ENCODE measurements at places on chromosomes 7 and 10.

GRCh38 chr10:129033340-129033739 lies 433.7 kb upstream of the MGMT start:
- H3K4me3 ChIP-seq = no peak overlapping the region
- DNase-seq = no peak
- H3K4me1 ChIP-seq = peaks cover 19% of the 10 kb centered on the region
- H3K27ac ChIP-seq = no peak overlapping the region

DNA sequence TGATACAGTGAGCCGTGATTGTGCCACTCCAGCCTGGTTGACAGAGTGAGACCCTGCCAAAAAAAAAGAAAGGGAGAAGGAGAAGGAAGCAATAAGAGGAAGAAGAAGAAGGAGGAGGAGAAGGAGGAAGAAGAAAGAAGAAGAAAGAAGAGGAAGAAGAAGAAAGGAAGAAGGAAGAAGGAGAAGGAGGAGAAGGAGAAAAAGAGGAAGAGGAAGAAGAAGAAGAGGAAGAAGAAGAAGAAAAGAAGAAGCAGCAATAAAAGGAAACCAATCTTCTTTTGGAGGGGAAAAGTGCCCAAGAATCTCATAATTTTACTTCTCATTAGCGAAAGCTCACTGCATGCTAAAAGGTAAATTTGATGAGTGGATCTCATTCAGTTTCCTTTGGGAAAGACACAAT lies 85.7 kb upstream of the GLCCI1 start:
- no peak for DNase-seq
- H3K27me3 ChIP-seq = no peaks in the 10 kb centered on the region
- H3K4me3 ChIP-seq = no peak overlapping the region
- H3K27ac ChIP-seq = no peak overlapping the region

- peaks cover 12% of the 10 kb centered on the region for H3K4me1 ChIP-seq
- no peak overlapping the region for H3K27ac ChIP-seq
- no peaks in the 10 kb centered on the region for H3K27me3 ChIP-seq
Measured at GRCh38 chr7:102392330-102392729, 3.8 kb upstream of the PRKRIP1 start.

GRCh38 chr10:33046792-33047191 lies 88.8 kb upstream of the ITGB1 start:
- DNase-seq = no peak
- no peaks in the 10 kb centered on the region for H3K36me3 ChIP-seq
- H3K27me3 ChIP-seq = no peaks in the 10 kb centered on the region
- H3K27ac ChIP-seq = no peak overlapping the region
- H3K4me1 ChIP-seq = no peaks in the 10 kb centered on the region

DNA sequence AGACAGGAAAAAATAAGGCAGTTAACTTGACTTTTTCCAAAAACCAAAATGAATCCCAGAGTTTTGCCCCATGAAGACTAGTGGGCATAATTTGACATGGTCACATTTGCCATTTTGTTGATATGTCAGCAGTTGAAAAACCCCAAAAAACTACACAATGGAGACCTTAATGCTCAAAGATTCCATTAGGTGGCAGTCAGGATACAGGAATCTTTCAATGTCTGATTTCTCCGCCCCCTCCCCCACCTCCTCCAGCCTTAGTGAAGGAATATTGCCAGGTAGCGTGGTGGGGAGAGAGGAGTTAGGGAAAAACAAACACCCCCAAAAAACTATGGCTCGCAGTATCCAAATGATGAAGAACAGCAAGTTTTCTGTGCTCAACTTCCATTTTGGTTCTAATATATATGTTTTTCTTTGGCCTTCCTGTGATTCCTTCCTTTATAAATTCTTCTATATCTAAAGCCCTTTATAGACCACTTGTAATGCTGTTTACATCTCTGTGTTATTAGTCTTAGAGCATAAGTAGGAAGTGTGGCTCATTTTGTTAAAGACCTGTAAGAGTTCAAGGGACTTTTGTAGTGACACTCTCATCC lies 6.7 kb upstream of the SMNDC1 start:
- H3K27ac ChIP-seq = no peak overlapping the region
- peaks cover 3% of the 10 kb centered on the region for H3K4me1 ChIP-seq
- no peak overlapping the region for H3K4me3 ChIP-seq
- DNase-seq = no peak

GRCh38 chr10:15300697-15301096 lies 70.4 kb downstream of the FAM171A1 start:
- DNase-seq = no peak
- no peaks in the 10 kb centered on the region for H3K27me3 ChIP-seq
- no peaks in the 10 kb centered on the region for H3K36me3 ChIP-seq
- H3K4me1 ChIP-seq = no peaks in the 10 kb centered on the region
- no peak overlapping the region for H3K4me3 ChIP-seq
- H3K27ac ChIP-seq = no peak overlapping the region

GRCh38 chr10:70494966-70495365 lies 16.4 kb downstream of the PALD1 start:
- H3K27ac ChIP-seq = no peak overlapping the region
- H3K4me3 ChIP-seq = no peak overlapping the region
- no peak for DNase-seq
- H3K36me3 ChIP-seq = no peaks in the 10 kb centered on the region
- peaks cover 3% of the 10 kb centered on the region for H3K27me3 ChIP-seq

GRCh38 chr10:59757966-59758365 lies 4.7 kb upstream of the MRLN start:
- no peaks in the 10 kb centered on the region for H3K36me3 ChIP-seq
- DNase-seq = no peak
- no peaks in the 10 kb centered on the region for H3K4me1 ChIP-seq
- no peak overlapping the region for H3K4me3 ChIP-seq
- no peak overlapping the region for H3K27ac ChIP-seq
- no peaks in the 10 kb centered on the region for H3K27me3 ChIP-seq

DNA sequence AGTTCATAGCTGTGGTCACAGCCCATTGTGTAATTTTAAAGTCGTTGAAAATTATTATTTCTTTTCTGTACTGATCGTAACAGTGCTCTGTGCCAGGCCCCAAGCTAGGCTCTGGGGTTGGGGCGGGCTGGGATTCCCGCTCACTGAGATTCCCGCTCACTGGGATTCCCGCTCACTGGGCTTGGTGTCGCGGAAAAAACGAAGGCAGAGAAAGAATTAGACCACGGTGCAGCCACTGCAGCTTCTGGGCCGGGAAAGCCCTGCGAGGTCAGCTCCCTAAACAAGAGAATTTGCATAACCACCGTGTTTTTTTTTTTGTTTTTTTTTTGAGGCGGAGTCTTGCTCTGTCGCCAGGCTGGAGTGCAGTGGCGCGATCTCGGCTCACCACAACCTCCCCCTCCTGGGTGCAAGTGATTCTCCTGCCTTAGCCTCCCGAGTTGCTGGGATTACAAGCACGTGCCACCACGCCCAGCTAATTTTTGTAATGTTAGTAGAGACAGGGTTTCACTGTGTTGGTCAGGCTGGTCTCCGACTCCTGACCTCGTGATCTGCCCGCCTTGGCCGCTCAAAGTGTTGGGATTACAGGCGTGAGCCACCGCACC lies 31.2 kb downstream of the FOXK1 start:
- peaks cover 53% of the 10 kb centered on the region for H3K4me1 ChIP-seq
- no peaks in the 10 kb centered on the region for H3K27me3 ChIP-seq
- H3K36me3 ChIP-seq = peaks cover 7% of the 10 kb centered on the region
- peak overlapping the region; percentile 67 for H3K27ac ChIP-seq

DNA sequence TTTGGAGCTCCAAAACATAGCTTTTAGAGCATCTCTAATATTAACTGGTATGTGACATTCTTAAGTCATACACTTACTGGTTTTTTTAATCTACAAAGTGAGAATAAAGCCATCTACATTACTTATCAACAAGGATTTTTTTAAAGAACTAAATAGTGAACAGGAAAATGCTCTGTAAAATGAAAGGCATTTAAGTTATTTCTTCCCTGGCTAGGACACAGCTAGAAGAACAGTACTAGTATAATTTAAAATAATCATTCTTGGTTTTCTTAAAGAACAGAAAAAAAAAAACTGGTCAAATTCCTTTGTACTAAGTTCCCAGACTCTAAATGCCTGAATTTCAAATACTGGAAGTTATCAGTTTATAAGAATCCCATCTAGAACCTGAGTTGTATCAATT lies 139.5 kb downstream of the SRPK2 start:
- no peaks in the 10 kb centered on the region for H3K27me3 ChIP-seq
- peaks cover 21% of the 10 kb centered on the region for H3K4me1 ChIP-seq
- no peak for DNase-seq
- no peaks in the 10 kb centered on the region for H3K36me3 ChIP-seq
- H3K4me3 ChIP-seq = no peak overlapping the region
- no peak overlapping the region for H3K27ac ChIP-seq

DNA sequence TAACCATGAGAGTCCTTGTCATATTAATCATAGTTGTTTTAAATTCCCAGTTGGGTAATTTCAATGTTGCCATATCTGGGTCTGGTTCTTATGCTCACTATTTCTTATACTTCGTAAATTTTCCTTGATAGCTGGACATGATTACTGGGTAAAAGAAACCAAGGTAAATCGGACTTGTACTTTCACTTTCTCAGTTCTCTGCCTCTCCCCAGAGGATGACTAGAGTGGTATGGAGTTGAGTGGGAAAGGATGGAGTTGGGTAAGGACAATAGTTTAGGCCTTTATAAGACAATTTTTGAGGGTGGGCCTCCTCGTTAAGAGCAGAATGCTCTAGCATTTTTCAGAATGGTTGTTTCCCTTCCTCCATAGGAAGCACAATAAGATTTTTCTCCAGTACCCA lies 106.1 kb downstream of the CRPPA start:
- no peak overlapping the region for H3K27ac ChIP-seq
- DNase-seq = no peak
- H3K27me3 ChIP-seq = no peaks in the 10 kb centered on the region
- H3K36me3 ChIP-seq = no peaks in the 10 kb centered on the region

DNA sequence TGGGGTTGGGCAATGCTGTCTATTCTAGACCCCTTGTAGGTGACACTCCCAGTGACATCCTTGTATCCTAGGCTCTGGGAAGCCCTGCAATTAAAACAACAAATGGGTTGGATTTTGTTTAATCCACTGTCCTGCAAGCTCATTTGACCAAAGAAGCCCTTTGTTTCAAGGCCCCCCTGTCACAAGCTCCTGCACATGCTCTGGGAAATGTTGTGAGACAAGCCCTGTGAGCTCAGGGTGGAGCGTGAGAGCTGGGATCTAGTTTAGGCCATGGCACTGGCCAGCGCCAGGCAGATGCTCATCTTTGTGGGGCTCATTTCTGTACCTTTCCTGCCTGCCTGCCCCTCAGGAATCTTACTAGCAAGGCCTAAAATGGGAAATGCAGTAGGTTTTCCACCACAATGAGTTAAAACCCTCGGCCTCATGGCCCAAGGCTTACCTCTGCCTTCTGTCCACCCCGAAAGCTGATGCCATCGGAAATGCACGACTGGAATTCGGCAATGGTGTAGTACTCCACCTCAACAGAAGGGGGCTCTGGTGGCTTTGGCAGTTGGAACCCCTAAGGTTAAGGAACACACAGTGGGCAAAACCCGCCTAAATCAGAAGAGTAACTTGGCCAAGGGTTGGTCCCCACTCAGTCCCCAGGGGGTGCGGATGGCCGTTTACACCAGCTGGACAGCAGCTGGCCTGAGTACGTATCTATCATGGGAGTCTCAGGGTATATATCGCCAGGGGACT lies 112.0 kb downstream of the NEURL1 start:
- DNase-seq = peak; percentile 86
- no peak overlapping the region for H3K4me3 ChIP-seq
- no peaks in the 10 kb centered on the region for H3K4me1 ChIP-seq
- H3K36me3 ChIP-seq = peaks cover 72% of the 10 kb centered on the region
- H3K27ac ChIP-seq = no peak overlapping the region
- no peaks in the 10 kb centered on the region for H3K27me3 ChIP-seq

DNA sequence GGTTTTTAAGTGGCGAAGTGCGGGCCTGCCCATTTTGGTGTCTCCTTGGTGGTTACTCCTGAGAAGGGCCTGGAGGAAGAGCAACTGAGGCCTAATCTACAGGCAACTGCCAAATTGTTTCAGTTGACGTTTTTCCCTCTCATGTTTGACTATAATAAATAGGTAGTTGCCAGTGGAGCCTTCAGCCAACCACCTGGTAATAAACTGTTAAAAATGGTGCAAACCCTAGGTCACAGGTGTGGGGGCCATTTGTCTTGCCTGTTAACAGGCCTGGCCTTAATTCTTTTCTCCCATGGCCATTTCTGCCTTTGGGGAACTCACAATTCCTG lies 3.7 kb downstream of the IKZF1 start:
- H3K36me3 ChIP-seq = no peaks in the 10 kb centered on the region
- H3K4me1 ChIP-seq = peaks cover 10% of the 10 kb centered on the region
- peak overlapping the region; percentile 35 for H3K27ac ChIP-seq
- peak overlapping the region; percentile 57 for H3K4me3 ChIP-seq

Data from suprapubic skin (tissue), 4 donors.